Thymus (tissue), 14 donors: ENCODE measurements at places on chromosomes 1 and 21. TPM values are rescaled to one million over a fixed set of nuclear protein-coding genes. Genes with fewer than 3 reads are reported as not detected.

DNA sequence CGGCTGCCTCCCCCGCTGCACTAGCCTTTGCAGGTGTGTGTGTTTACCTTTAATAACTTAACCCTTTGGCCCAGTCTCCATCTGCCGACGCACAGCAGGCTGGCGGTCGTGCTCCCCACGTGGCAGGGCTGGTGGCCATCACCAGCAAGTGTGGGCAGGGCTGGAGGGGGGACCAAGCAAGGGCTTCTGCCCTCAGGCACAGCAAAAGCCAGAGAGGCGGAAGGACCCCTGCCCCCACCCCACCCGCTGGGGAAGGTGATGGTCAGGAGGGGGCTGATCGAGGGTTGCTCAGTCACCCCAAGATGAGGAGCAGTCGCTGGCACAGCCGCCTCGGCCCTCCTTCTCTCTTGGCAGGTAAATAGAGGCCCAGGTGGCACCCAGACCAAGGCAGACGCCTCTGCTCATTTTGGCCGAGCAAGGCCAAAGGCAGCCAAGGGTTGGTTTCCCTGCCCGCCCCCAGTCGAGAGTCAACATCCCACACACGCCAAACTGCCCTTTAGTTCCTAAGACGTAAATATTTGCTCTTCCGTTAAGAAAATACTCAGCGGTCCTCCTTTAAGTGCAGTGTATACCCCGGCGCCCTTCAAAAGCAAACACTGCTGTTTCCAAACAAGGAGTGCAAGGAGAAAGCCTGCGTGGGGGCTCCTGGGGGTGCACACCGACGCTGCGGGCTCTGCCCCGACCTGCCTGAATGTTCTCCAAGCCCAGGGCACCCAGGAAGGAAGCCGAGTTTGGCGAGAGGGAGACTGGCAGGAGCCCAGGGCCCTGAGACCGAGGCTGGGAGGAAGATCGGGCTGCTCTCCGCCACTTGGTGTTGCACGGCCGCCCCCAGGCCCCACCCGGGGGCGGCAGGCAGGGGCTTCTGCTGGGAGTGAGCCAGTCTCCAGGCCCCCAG, 82.7 kb downstream of the SIK1 start:
- DNase-seq: no peak

DNA sequence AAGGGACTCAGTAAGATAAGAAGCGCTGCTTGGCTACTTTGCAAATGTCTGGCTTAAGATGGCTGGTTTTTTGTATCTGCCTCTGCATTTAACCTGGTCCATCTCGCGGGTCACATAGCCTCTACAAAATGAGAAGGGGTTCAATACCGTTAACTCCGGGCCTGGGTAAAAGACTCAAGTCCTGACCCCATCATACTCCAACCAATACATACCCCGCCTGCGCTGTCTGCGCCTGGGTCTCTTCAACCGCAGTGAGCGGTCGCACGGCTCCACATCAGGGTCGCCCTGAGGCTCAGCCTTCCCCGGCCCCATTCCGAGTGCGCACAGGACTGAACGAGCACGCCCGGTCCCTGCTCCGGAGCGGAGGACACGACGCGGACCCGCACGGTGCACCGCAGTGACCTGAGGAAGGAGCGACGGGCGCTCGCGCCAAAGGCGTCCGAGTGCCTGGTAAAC, 558 bp upstream of the PGD start:
- DNase-seq: no peak

GRCh38 chr1:119139857-119140176, 636 bp downstream of the WARS2 start:
- no peak for DNase-seq

DNA sequence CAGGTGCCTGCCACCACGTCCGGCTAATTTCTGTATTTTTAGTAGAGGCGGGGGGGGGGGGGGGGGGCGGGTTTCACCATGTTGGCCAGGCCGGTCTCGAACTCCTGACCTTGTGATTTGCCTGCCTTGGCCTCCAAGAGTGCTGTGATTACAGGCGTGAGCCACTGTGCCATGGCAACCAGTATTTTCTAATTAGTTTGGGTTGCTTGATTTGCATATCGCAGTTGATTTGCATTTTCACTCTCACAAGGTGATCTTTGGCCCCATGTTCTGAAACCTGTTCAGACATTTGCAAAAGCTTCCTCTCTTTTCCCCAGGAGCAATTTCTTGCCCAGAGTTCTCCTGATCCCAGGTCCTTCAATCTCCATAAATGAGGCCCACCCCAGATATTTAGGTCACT, 1.7 kb downstream of the TOR3A start:
- DNase-seq: no peak

DNA sequence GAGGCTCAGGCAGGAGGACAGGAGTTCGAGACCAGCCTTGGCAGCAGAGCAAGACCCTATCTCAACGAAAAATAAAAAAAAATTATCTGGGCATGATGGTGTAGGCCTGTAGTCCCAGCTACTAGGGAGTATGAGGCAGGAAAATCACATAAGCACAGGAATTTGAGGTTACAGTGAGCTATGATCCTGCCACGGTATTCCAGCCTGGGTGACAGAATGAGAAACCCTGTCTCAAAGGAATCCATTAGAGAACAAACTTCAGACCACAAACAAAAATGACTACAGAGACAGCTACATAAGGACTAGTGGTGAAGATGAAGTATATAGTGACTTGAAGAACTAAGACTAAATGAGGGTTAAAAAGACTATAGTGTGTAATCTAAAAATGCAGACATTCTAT, 233.1 kb downstream of the RERE start:
- DNase-seq: no peak

- DNase-seq: no peak
These were observed 127.4 kb upstream of the DEPDC1 start for GRCh38 chr1:68624233-68624632.

- no peak for DNase-seq
These were observed 16.3 kb downstream of the PADI3 start for GRCh38 chr1:17265162-17265561.

DNA sequence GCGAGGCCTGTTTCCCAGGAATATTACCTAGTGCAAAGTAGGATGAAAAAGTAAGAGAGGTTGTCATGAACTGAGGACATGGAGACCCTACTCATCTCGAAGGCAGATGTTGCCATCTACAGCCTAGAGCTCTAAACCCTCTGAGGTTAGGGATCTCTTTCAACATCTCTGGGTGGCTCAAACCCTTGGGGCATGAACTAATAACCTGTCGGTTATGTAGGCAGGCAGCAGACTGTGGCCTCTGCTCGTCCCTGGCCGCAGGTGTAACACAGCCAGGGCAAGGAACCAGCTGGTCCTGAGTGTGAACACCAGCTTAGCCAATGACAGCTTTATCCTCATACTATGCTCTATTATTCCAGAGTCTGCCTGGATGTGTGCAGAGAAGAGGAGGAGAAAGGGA, 13.2 kb downstream of the CAPZB start:
- no peak for DNase-seq

The ADCY10 gene
- 0.09 TPM for total RNA-seq

The ATP6V1G3 gene
- not detected for total RNA-seq

The GPR52 gene
- 0.52 TPM for total RNA-seq

The CDCP2 gene
- total RNA-seq: not detected

The SPRR1A gene
- not detected for total RNA-seq
